ENCODE measurements at places on chromosomes 11 and 22.

DNA sequence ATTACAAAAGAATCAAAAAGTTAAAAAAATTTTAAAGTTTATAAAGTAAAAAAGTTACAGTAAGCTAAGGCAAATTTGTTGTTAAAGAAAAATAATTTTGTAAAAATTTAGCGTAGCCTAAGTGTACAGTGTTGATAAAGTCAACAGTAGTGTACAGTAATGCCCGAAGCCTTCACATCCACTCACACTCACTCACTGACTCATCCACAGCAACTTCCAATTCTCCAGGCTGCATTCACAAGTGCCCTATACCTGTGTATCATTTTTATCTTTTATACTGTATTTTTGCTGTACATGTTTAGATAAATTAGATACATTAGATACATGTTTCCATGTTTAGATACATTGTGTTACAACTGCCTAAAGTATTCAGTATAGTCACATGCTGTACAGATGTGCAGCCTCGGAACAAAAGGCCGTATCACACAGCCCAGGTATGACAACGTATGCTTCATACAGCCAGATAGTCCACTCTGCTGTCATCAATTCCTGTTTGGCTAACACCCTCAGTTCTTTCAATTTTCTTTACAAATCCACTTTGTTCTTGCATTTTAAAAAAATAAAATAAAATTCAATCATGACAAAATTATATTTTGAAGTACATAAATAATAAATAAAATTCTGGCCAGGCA lies 80.7 kb downstream of the RBFOX2 start:
- no peak for DNase-seq

DNA sequence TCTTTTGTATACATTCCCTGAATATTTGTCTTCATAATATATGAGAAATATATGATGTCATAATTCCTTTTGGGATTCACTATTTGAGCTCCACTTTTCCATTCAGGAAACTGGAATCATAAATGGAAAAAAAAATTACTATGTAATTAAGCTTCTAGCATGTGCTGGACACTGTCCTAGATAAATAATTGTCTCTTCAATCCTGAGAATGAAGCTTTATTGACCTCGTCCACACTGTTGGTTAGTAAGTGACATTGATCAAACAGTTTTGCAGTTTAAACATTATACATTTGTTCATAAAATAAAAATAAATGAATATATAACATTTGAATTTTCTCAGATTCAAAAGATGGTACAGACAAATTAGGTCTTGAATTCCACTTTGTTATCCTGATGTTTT lies 1691.2 kb downstream of the LRRC4C start:
- no peak for DNase-seq

DNA sequence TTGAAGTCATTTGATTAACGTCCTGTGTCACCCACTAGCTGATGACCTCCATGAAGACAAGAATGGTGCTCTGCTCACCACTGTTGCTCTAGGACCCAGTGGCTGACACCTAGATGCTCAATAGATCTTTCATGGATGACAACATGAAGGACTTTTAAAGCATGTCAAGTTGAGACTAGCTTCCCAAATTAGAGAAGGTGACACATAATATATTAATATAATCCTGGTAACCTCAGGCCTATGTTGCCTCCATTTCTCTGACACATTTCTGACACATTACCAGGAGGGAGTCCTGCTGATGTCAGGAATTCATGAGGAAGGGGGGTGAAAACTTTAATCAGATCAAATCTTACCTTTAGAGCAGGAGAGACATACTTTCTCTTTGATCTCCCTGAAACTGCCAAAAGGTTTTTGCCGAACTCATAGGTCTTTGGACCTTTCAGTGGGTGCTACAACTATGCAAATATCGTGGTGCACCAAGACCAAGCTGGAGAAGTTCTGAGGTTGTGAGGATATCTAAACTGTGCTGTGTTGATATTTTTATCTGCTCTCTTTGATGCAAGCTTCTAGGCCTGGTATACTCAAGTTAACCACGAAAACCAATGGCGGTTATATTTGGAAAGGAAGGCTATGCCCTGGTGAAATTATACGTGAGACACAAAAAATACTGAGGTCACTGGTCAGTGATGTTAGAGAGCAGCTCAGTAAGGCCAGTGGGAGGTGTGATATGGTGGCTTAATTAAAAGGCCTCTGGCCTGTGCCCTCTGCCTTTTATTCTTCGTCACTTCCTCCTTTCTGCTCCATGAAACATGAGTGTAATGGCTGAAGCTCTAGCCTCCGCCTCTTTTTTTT lies 13.2 kb upstream of the AMPD3 start:
- peak; percentile 81 for DNase-seq

DNA sequence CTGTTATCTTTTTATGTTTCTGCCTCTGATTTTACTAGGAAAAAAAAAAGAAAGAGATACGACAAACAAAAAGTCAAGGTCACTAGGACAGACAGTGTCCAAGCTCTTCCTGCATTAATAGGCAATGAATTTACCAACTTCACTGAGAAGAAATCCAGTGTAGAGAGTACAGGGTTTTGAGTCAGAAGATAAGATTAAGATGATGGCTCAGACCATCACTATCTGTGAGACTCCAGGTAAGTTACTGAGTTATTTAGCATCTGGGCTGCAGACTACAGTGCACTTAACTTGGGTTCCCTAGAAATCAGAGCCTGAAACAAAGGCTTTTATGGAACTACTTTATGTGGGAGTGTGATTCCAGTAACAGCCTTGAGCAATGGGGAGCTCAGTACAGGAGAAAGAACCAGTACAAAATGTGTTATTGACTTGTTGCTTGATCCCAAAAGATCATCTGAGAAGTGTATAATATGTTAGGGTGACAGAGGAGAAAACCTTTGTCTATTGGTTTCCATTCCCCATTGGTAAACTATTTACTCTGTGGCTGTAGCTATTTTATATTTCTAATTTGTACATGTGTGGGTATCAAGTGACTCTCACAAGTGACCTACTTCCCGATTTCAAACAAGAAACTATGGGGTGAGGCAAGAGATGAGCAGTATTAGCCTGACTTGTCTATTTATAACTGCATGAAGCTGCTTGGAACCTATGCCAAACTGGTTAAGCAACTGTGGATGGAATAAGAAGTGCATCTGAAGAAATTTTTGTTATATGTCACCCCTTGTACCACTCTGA lies 395.8 kb downstream of the RAB38 start:
- no peak for DNase-seq

- DNase-seq: no peak
Measured at GRCh38 chr11:47533690-47534151, 19.2 kb downstream of the CELF1 start.

DNA sequence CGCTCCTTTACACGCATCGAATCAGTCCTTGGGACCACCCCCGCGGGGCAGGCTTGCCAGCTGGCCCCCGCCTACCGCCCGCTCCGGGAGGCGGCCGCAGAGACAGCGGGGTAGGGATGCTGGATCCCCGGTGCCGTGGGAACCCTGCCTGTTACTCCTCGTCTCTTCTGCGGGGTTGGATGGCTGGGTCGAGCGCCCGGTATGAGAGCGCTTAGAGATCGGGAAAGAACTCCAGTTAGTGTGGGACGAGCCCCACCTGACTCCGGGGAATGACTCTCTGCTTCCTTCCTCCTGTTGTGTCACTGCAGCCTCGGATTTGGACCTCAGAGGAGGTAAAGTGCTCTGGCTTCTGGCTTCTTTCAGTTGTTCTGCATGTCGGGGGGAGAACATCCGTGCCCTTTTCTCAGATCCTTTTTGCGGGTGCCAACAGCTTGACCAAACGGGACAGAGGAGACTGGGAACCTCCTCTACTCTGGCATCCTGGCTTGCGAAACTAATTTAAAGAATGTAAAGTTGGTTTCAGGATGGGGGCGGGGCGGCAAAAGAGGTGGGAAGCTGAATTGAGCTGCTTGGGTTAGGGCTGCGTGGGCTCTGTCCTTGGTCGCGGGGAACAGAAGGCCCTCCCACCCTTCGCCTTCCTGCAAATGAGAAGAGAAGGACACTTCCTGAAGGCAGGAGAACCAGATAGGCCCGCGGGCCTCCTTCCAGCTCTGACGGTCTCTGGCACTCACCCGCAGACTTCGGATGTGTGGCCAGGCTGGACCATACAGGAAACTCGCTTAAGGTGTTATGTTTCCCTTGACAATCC lies 938 bp downstream of the LAYN start:
- DNase-seq: no peak

DNA sequence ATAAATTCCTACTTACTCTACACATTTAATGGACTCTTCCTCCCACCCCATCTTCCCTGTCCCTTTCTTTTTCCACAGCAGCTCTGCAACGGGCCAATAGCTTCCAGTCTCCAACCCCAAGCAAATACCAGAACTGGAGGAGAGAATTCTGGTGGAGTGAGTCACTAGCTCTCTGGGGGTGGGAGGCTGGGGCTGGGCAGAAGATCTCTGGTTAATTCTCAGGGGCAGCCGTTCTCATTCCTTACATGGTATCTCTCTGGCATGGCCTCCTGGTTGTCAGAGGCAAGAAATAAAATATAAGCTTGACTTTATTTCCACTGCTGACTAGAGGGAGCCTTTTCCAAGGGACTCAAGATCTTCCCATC lies 90.4 kb upstream of the PARVA start:
- DNase-seq: no peak

GRCh38 chr11:5004424-5005274 lies 10.0 kb downstream of the OR51L1 start:
- DNase-seq: peak; percentile 12
